ENCODE measurements at places on chromosomes 11 and 22.

DNA sequence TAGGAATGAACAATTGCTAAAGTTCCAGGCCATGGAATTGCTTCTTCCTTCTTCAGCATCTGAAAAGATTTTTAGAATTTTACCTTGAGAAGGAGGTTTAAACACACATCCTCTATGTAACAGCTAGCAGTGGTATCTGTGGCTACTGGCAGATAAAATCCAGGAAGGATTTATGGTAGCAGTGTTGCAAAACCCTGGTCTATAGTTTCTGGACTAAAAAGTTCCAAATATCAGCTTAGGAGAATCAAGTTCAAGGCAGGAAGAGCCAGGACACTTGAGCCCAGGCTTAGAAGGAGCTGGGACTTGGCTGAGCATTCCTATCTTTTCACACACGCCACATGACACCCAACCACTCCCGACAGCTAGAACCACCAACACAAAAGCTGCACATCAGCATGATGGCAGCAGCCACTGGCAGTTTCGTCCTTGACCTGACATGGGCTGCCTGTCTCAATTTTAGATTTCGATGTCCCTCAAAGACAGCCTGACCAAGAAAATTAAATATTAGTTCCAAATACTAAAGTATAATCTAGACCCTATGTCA is 14.1 kb downstream of the LARGE2 start:
- DNase-seq: no peak

- DNase-seq: no peak
Measured at GRCh38 chr11:126465573-126466188, 110.2 kb downstream of the ST3GAL4 start.

GRCh38 chr22:42179616-42180015 is 49.0 kb upstream of the CYP2D6 start:
- no peak for DNase-seq

DNA sequence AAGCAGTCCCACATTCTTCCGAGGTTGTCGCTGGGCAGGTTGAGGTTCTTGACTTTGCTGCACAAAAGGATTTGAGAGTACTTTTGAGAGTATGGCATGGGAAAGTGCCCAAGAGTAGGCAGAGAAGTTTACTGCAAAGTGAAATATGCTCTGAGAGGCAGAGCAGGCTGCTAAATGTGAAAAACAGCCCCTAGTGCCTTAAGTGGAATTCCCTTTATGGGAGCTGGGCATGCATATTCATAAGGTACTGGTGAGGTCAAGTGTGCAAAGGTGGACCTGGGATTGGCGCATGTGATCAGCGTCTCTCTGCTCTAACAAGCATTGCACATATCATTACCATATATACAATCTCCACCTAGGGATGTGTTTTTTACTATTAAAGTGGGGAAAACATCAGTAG is 12.0 kb upstream of the APOL4 start:
- DNase-seq: no peak

DNA sequence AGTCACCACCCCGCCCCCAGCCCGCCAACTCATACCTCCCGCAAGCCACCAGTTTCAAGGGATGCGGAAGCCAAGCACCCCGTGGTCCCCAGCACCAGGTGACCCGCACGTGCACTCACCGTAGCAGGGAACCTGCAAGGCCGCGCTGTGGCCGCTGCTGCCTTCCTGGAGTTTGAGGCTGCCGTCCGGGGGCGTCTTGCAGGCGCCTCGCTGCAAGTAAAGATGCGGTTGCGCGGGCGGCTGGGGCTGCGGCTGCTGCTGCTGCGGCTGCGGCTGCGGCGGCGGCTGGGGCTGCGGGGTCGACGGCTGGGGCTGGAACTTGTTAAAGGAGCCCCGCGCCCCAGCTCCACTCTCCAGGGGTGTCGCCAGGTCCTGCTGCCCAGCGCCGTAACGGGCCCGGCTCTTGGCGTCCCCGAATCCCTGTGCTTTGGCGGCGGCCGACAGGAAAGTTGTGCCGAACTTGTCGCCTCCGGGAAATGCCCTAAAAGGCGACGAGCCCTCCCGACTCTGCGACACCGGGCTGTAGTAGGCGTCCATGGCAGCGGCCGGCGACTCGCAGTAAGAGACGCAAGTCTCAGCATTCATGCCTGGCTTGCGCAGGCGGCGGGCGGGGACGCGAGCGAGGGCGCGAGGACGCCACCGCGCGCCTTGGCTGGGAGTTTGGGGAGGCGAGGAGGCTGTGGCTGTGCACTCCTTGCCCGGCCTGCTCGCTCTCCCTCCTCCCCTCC is at the start of gene ALX4:
Gene ALX4 (minus strand): TSS at position 662 of the 728 bp plus-strand sequence. CDS start 77 bp downstream, at position 585.
- DNase-seq: no peak

GRCh38 chr11:94835594-94835927 is 67.4 kb downstream of the AMOTL1 start:
- no peak for DNase-seq

DNA sequence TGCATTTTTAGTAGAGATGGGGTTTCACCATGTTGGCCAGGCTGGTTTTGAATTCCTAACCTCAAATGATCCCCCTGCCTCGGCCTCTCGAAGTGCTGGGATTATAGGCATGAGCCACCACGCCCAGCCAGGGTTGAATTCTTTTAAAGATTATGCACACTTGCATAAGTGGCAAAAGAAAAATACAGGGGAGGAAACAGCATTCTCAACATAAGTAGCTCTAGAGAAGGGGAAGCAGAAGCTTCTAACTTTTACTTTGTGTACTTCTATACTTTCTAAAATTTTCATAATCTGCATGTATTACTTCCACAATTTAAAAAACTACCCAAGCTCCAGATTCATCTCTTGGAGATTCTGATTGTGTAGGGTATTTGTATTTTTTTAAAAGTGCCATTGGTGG is 108.0 kb downstream of the SLC1A2 start:
- DNase-seq: no peak

GRCh38 chr11:16184588-16184987 is 171.8 kb downstream of the SOX6 start:
- DNase-seq: no peak

DNA sequence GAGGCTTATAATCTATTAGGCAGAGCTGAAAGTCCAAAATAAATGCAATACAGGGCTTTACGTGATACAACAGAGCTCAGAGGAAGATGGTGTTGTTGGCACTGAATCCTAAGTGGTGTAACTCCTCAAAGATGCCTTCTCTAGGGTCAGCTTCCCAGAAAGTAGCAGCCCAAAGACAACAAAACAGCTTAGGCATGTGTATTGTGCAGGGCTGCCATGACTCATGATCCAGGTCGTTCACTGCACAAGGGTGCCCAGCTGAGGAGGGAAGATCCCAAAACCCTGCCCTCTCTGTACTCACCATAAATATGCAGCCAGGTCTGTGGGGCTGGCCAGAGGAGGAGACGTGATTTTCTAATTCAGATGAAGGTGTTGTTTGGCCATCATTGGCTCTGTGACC is 59.4 kb upstream of the NNMT start:
- DNase-seq: no peak

GRCh38 chr11:20931029-20931428 is 261.6 kb downstream of the NELL1 start:
- DNase-seq: no peak

- DNase-seq: no peak
Measured at GRCh38 chr11:131129474-131129873, 213.2 kb upstream of the SNX19 start.

DNA sequence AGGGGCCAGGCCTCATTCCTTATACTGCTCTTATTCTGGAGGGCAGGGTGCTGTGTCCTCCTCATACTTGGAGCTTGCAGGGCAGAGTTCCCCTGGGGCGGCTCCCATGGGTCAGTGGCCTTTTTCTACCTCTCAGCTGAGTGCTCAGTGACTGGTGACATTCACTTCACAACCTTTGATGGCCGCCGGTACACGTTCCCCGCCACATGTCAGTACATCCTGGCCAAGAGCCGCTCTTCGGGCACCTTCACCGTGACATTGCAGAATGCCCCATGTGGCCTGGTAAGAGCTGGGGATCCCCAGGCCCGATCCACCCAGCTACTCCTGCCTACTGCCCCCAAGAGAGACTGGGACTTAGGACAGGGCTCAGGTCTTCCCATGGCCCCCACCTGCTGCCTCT is 14.5 kb downstream of the OTOG start:
- DNase-seq: no peak

GRCh38 chr11:94866231-94866822 is 98.2 kb downstream of the AMOTL1 start:
- no peak for DNase-seq

GRCh38 chr22:30694171-30694639 is 469 bp upstream of the OSBP2 start:
- peak; percentile 69 for DNase-seq

- peak; percentile 8 for DNase-seq
Measured at GRCh38 chr22:30810105-30810504, 115.4 kb downstream of the OSBP2 start.

GRCh38 chr11:35292279-35292678 is 127.1 kb downstream of the SLC1A2 start:
- no peak for DNase-seq

DNA sequence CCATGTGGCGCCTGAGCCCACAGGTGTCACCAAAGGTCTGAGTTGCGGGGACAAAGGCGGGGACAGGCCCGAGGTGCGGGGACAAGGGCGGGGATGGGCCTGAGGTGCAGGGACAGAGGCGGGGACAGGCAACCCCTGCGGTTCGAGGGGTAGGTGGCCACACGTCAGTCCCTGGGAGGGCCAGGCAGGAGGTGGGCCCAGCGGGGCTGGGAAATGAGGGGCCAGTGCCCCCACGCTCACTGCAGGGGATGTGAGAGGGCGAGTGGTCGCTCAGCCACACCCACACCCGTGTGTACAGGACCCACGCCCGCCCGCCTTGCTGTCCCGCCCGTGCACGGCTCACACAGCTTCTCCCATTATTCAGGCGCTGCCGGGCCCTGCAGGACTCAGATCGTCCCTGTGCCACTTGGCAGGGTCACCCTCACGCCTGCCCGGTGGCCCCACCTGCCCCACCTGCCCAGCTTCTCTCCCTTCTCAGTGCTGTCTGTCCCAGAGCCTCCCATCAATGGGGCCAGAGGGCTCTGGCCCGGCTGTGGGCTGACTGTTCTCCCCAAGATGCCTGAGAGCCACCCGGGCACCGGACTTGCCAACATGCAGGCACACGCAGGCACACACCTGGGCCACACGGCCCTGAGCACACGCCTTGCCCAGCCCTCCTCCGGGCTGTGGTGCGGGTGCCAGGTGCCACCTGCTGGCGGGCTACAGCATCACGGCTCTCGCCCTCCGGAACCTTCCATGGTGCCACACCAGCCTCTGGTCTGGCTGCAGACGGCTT is 14.2 kb upstream of the MUC6 start:
- DNase-seq: peak; percentile 66

DNA sequence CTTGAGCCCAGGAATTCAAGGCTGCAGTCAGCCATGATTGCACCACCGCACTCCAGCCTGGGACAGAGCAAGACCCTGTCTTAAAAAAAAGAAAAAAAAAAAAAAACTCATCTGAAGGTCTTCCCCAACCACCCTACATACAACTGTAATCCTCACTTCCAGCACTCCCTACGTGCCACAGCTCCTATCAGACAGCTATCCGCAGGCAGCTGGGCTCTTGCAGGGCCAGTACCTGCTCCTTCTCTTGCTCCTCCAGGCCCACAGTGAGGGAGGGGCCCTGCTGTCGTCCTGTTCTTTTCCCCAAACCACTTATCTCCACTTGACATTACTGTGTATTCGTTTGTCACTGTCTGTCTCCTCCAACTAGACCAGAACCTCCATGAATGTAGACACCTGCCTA is 156.1 kb upstream of the NECTIN1 start:
- DNase-seq: no peak

GRCh38 chr11:63762654-63763495 is 5.7 kb downstream of the ZFTA start:
- DNase-seq: no peak

DNA sequence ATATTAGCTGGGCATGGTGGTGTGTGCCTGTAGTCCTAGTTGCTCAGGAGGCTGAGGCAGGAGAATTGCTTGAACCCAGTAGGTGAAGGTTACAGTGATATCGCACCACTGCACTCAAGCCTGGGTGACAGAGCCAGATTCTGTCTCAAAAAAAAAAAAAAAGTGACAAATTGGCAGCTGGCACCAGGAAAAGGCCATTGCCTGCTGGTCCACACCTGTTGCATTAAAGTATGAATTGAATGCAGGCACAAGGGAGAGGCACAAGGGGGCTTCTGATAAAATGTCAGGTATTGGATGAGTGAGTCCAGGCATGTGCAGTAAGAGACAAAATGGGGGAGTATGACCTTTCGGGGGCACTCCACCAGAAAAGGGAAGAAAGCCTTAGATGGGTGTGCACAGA is 28.2 kb downstream of the ZNF70 start:
- no peak for DNase-seq

- DNase-seq: no peak
Measured at GRCh38 chr11:70621241-70621640, 222.9 kb downstream of the CTTN start.

DNA sequence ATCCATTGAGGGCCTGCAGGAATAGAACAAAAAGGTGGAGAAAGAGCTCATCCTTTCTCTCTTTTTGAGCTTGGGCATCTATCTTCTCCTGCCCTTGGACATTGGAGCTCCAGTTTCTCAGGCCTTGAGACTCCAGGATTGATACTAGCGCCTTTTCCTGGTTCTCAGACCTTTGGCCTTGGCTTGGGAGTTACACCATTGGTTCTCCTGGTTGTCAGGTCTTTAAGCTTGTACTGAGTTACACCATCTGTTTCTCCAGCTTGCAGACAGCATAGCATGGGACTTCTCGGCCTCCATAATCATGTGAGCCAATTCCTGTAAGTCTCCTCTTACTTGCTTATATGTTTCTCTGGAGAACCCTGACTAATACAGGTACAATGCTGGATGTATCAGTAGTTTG is 72.6 kb downstream of the GRK3 start:
- DNase-seq: no peak

- DNase-seq: no peak
Measured at GRCh38 chr11:10534316-10534715, 6.7 kb downstream of the RNF141 start.

GRCh38 chr11:93493252-93493897 is 49.8 kb downstream of the SMCO4 start:
- DNase-seq: no peak

GRCh38 chr11:1501421-1502167 is 15.0 kb upstream of the MOB2 start:
- no peak for DNase-seq

GRCh38 chr11:83019888-83020579 is 51.7 kb downstream of the RAB30 start:
- DNase-seq: no peak

GRCh38 chr11:70334351-70334995 is 63.9 kb upstream of the CTTN start:
- DNase-seq: no peak

GRCh38 chr11:122440811-122441665 is 214.5 kb upstream of the UBASH3B start:
- DNase-seq: no peak

GRCh38 chr22:32634421-32634981 is 159.9 kb downstream of the FBXO7 start:
- DNase-seq: no peak

- DNase-seq: no peak
Measured at GRCh38 chr11:61749591-61750217, 2.7 kb upstream of the MYRF start.

Data from T-helper 1 cell (primary cell).